ENCODE measurements at places on chromosomes 11 and 22.
A peak's percentile ranks its signal among the peaks of the same experiment; 100 is the strongest.

GRCh38 chr22:17970201-17970708, 54.1 kb downstream of the MICAL3 start:
- H3K4me1 ChIP-seq: peaks cover 8% of the 10 kb centered on the region
- no peak overlapping the region for H3K4me3 ChIP-seq
- no peak for DNase-seq
- H3K27ac ChIP-seq: no peak overlapping the region

DNA sequence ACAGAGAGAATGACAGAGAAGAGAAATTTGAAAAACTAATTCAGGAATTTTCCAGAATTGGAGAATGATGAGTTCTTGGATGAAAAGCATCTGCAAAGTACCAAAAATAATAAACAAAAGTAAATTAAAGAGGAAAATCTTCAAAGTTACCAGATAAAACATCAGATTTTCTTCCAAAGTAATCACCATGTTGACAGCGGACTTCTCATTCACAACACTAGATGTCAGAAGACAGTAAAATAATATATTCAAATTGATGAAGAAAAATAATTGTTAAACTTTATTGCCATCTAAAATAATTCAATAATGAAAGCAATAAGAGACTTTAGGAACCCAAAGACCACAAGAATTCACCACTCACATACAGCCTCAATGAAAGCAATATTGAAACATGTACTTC, 355.2 kb downstream of the DYNC2H1 start:
- H3K4me1 ChIP-seq: no peaks in the 10 kb centered on the region
- no peaks in the 10 kb centered on the region for H3K36me3 ChIP-seq
- no peak for DNase-seq
- H3K4me3 ChIP-seq: no peak overlapping the region

DNA sequence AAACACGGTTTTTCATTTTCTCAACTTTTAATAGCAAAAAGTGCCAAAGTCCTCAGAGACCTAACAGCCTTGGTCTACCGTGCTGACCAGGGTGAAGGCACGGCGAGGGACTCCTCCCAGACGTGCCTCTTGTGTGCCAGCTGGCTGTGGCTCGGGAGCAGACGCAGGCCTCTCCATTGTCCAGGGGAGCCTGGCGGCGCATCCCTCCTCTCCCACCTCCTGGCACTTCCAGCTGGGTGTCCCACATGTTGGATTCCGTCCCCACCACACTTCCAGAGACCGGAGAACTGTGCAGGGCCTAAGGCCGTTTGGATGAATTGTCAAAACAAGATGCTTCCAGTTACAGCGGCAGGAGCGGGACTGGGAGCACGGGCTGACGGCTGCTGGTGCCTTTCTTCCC, 11.6 kb downstream of the CDPF1 start:
- H3K27ac ChIP-seq: no peak overlapping the region
- no peak for DNase-seq
- no peaks in the 10 kb centered on the region for H3K27me3 ChIP-seq
- H3K4me1 ChIP-seq: peaks cover 22% of the 10 kb centered on the region
- H3K36me3 ChIP-seq: peaks cover 31% of the 10 kb centered on the region

DNA sequence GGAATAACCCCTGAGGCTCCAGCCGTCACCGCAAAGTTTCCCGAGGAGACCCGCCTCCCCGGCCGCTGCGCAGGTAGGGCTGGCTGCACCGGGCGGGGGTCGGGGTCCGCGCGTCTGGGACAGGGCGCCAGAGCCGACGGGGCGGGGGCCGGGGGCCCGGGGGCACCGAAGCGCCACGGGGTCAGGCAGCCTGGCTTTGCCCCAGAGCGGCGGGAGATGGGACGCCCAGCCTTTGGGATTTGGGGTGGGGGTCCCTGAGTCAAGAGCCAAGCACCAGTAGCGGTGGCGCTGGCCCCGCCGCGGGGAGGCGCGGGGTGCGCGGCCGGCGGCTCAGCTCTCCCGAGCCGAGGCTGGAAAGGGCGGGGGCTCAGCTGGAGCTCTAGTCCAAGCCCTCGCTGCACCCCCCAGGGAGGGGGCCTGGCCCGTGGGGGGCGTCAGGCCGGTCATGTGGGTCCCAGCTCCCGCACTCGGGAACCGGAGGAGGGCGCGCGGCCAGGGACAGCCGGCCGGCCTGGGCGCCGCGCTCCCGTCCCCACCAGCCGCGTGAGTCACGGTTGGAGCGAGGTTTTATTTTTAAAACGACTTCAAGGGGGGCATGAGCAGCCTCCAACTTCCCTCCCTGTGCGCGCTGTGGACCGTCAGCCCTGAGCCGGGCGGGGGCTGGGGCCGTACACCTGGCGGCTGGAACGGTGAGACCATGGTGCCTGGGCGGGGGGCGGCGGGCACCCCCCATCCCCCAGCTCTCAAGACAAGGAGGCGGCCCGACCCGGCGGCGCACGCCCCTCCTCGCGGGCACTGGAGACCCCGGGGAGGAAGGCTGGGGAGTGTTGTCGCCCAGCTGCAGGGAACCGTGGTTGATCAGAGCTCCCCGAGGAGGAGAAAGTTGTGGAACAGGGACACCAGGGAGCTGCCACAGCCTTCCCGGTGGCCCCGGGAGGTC, 626 bp downstream of the FLRT1 start:
- no peak for DNase-seq
- peak overlapping the region; percentile 56 for H3K4me3 ChIP-seq
- peaks cover 19% of the 10 kb centered on the region for H3K27me3 ChIP-seq
- peaks cover 11% of the 10 kb centered on the region for H3K4me1 ChIP-seq

DNA sequence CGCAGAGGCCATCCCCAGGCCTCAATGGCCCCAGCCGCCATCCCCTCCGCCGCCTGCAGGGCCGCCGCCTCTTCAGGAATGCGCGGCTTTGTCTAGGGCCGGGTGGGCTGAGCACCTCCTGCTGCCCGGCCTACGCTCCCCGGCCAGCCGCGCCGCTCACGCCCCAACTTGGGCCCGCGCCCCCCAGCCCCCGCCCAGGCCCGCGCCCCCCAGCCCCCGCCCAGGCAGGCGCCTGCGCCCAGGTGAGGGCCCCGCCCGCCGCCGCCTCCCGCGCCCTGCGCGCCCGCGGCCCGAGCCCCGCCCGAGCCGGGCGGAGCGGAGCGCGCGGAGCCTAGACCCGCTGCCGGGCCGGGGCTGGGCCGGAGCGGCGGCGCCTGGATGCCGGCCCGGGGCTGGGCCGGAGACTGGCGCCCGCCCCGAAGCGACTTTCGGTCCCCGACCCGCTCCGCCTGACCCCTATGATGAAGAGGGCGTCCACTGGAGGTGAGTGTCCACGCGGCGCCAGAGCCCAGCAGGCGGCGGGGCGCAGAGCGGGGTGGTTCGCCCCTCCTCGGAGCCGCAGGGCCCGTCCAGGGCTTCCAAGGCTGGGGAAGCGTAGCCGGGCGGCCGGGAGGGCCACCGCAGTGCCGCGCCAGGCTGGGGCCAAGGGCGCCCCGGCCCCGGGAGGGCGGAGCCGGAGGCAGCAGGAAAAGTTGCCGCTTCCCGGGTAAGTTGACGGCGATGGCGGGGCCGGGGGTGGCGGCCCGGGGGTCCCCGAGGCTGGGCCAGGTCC, 34.3 kb upstream of the PRODH start:
- H3K36me3 ChIP-seq: no peaks in the 10 kb centered on the region
- H3K4me3 ChIP-seq: no peak overlapping the region
- peaks cover 24% of the 10 kb centered on the region for H3K27me3 ChIP-seq
- DNase-seq: no peak
- H3K4me1 ChIP-seq: peaks cover 3% of the 10 kb centered on the region

GRCh38 chr11:111408789-111409727, 30.0 kb upstream of the POU2AF1 start:
- DNase-seq: no peak
- no peaks in the 10 kb centered on the region for H3K27me3 ChIP-seq
- H3K4me1 ChIP-seq: peaks cover under 1% of the 10 kb centered on the region
- no peak overlapping the region for H3K27ac ChIP-seq
- no peaks in the 10 kb centered on the region for H3K36me3 ChIP-seq

DNA sequence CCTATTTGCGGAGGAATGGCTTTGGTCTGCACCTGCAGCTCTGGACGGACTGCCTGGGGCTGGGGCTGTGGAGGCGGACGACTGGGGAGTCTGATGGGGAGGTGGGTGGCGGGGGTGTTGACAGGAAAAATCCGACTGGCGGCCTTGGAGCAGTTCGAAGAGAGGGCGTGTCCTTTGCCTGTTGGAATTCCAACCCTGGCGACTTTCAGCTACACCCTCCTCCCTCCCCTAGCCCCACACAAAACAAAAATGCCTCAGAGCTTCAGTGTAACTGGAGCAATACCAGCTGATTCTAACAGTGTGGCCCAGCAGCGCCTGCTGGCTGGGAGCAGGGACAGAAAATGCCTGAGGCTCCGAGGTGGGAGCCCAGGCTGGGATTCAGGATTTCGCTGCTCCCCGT, 85.4 kb downstream of the ATXN10 start:
- DNase-seq: no peak
- no peak overlapping the region for H3K4me3 ChIP-seq
- peaks cover 19% of the 10 kb centered on the region for H3K36me3 ChIP-seq
- no peaks in the 10 kb centered on the region for H3K27me3 ChIP-seq

DNA sequence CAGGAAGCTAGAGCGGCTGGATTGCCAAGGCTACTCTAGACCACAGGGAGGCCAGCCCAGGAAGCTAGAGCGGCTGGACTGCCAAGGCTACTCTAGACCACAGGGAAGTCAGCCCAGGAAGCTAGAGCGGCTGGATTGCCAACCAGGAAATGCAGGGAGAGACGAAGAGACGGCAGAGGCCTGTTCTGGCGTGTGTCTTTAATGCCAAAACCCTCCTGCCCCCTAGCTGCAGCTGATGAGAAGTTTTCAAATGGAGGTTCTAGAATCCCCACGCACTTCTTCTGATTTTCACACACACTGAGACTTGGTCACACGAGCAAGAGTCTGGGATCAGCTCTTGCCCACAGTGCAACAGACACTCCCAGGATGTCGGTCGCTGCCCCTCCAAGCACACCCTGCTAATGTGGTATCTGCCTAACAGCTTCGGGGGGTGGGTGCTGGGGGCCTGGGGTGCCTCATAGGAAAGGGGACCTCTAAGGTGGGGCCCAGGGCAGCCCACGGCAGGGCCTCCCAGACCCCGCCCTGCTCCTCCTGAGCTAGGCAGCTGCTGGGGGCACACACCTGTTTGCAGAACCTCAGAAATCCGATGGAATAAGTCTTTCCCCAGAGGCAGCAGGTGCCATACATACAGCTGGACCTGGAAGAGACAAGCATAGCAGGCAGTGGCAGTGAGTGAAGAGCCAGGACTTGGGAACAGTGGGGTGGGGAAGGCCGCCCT, 28.5 kb downstream of the MAFF start:
- no peak overlapping the region for H3K4me3 ChIP-seq
- H3K27me3 ChIP-seq: no peaks in the 10 kb centered on the region
- H3K4me1 ChIP-seq: peaks cover 4% of the 10 kb centered on the region
- peak; percentile 26 for DNase-seq
- H3K36me3 ChIP-seq: peaks cover 49% of the 10 kb centered on the region
- no peak overlapping the region for H3K27ac ChIP-seq

DNA sequence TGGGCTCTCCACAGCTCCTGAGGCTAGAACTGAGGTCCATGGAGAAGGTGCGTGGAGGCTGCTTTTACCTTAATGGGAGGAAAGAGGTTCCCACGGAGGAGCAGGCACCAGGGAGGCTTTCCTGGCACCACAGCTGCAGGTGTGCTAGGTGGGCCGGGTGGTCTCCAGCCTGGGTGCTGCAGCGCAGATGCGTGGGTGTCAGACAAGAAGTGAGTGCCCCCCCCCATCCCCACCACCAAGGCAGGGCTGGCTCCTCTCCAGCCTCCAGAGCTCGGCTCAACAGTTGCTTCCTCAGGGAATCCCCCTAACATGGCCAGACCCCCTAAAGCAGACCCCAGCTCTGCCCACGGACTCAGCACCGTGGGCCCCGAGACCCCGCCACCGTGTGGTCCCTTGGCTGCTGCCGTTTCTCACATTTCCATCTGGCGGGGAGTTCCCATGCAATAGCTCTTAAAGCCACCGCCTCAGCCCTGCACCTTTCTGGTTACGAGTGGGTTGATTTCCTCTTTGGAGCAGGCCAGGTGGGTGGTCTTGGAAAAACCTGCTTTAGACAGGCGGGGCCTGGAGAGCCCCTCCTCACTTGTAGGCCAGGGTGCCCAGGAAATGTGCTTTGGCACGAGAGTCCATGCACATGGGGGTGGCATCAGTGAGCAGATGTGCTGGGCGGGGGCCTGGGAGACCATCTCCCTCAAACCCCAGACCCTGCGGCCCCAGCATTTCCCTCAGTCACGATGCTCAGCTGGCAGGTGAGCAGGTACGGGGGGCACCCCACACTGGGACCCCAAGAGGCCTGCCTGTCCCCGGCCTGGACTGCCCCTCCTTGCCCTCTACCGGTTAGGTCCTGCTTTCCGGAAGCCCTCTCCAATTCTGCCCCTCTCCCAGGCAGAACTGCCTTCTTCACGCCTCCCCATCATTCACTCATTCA, 93.7 kb downstream of the ARHGAP8 start:
- H3K27me3 ChIP-seq: peaks cover 9% of the 10 kb centered on the region
- no peaks in the 10 kb centered on the region for H3K36me3 ChIP-seq
- H3K27ac ChIP-seq: no peak overlapping the region
- DNase-seq: no peak
- H3K4me3 ChIP-seq: no peak overlapping the region

GRCh38 chr11:109112261-109112660, 309.7 kb upstream of the C11orf87 start:
- DNase-seq: no peak
- no peaks in the 10 kb centered on the region for H3K4me1 ChIP-seq
- H3K27me3 ChIP-seq: no peaks in the 10 kb centered on the region
- H3K4me3 ChIP-seq: no peak overlapping the region
- no peak overlapping the region for H3K27ac ChIP-seq

DNA sequence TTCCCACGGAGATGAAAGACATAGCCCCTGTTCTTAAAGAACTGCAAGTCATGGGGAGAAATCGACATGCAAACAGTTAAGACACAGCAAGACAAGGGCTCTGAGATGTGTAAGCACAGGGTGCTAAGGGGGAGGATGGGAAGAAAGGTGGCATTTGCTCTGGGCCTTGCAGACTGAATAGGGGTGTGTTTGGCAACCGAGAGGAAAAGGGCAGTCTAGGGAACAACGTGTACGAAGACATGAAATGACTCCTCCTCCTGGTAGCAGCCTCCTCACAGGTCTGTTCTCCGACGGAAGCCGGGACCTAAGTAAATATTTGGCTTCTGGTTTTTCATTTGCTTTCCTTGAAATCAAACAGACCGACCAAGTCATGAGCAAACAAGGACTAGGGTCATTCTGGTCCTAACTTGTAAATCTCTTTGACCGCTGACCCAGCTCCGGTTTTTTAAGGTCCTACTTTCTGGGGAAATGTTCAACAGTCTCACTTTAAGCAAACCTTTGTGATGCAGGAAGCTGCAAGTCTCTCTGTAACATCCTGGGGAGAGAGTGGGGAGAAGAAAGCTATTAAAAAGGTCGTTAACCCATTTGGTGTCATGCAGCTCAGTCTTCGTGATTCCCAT, 19.7 kb downstream of the NNMT start:
- H3K27me3 ChIP-seq: peaks cover 4% of the 10 kb centered on the region
- peak; percentile 13 for DNase-seq
- peaks cover 27% of the 10 kb centered on the region for H3K4me1 ChIP-seq
- peak overlapping the region; percentile 71 for H3K27ac ChIP-seq
- peaks cover 2% of the 10 kb centered on the region for H3K36me3 ChIP-seq
